ENCODE measurements at places on chromosomes 5 and 9. TPM values are rescaled to one million over a fixed set of nuclear protein-coding genes. Genes with fewer than 3 reads are reported as not detected.

The MEF2C gene
- 11.9 TPM for total RNA-seq

- H3K4me3 ChIP-seq: no peak overlapping the region
- H3K27ac ChIP-seq: no peak overlapping the region
- no peak for DNase-seq
- H3K36me3 ChIP-seq: no peaks in the 10 kb centered on the region
- H3K27me3 ChIP-seq: peaks cover 56% of the 10 kb centered on the region
Measured at GRCh38 chr9:4292781-4293180, 7.1 kb downstream of the GLIS3 start.

The OR4F3 gene
- not detected for total RNA-seq

DNA sequence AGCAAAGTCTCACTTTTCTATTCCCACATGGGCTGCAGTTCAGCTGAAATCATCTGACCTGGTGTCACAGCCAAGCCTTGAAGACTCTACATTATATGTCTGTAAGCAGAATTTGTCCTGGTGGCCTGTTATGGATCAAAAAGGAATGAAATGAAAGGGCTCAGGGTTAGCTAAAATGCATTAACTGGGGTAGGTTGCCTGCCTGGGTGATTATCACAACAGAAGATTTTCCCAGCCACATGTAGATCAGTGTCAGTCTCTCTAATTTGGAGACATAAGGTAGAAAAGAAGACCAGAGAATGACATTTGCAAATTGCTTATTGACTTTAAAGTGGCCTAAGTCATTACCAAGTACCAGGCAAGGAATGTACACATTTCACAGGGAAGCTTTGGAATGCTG, 289.0 kb downstream of the CAAP1 start:
- no peak for DNase-seq
- no peaks in the 10 kb centered on the region for H3K4me1 ChIP-seq
- no peaks in the 10 kb centered on the region for H3K27me3 ChIP-seq
- H3K36me3 ChIP-seq: no peaks in the 10 kb centered on the region
- no peak overlapping the region for H3K27ac ChIP-seq

DNA sequence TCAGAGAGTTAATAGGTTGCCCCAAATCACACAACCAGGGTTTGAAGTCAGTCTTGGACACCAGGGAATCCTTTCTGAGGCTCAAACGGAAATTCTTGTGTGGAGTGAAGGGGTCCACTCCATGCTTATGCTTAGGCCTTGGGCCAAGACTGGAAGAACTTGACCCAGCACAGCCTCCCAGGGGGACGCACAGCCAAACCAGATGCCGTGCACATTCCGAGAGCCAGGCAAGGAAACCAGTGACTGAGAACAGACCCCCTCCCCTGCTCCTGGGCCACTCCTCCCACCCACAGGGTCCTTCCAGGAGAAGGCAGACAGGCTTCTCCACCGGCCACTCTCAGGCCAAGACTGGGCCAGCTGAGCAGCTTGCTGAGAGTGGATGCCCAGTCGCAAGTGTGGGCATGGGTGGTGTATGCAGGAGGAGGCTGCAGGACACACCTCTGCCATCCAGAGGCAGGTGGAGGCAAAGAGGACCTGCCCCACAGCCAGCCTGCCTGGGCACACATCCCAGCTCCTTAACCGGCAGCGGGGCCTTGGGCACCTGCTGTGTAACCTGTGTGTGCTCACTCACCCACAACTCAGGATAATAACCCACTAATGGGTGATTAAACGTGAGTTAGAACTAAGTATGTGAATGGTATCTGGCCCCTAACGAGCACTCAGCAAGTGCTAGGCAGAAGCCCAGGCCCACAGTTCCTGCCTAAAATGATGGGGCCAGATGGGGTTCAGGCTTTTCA, 38.0 kb downstream of the NIPAL4 start:
- peaks cover 29% of the 10 kb centered on the region for H3K4me1 ChIP-seq
- no peak overlapping the region for H3K27ac ChIP-seq
- H3K27me3 ChIP-seq: no peaks in the 10 kb centered on the region

DNA sequence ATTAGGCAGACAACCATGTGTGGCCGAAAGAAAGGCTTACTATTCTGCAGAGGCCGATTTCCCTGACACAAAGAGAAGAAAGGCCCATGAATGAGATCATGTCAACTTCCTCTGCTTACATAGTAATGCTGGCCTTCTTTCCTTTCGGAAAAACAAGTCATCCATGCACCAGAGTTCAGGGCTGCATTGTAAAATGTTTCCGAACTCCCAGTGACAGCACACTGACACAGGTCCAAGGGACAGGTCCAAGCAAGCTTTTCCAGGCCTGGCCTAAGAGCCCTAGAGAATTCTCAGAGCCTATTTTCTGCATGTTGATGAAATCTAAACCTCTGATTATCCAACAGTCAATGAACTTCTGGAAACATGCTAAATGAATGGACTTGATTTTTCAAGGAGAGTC, 140.9 kb downstream of the ZNF608 start:
- H3K36me3 ChIP-seq: no peaks in the 10 kb centered on the region
- DNase-seq: no peak
- H3K27me3 ChIP-seq: no peaks in the 10 kb centered on the region

DNA sequence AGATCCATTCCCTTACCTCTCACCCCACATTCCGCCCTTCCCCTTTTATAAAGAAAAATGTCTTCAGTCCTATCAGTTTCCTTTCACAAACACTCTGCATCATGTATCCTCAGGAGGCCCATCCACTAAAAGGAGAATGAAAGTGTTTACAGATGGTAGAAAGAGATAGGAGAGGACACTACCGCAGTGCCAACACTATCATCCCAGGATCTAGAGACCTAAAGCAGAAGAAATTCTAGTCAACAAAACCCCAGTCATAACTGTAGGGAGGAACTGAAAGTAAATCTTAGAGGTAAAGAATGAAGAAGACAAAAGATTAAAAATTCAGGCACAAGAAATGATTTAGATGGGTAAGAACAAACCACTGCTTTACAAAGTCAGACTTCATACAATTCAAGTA, 114.1 kb downstream of the MLLT3 start:
- H3K27ac ChIP-seq: peak overlapping the region; percentile 92
- peaks cover 53% of the 10 kb centered on the region for H3K4me1 ChIP-seq
- H3K4me3 ChIP-seq: peak overlapping the region; percentile 36
- H3K36me3 ChIP-seq: peaks cover 4% of the 10 kb centered on the region
- no peak for DNase-seq
- no peaks in the 10 kb centered on the region for H3K27me3 ChIP-seq

DNA sequence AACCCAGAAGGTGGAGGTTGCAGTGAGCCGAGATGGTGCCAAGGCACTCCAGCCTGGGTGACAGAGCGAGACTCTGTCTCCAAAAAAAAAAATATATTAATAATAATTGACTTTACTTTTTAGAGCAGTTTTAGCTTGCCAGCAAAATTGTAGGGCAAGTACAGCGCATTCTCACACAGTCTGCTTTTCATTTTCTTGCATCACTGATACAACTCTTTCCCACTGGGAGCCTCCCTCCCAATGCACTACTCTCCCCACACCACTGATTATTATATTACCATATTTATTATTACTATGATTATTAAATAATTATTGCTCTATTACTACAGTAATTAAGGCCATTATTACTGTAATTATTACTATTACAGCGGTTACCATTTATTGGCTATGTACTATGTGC, 212.8 kb downstream of the GNA14 start:
- H3K27me3 ChIP-seq: peaks cover 36% of the 10 kb centered on the region
- H3K4me3 ChIP-seq: no peak overlapping the region
- no peak for DNase-seq
- no peak overlapping the region for H3K27ac ChIP-seq
- peaks cover 4% of the 10 kb centered on the region for H3K4me1 ChIP-seq

DNA sequence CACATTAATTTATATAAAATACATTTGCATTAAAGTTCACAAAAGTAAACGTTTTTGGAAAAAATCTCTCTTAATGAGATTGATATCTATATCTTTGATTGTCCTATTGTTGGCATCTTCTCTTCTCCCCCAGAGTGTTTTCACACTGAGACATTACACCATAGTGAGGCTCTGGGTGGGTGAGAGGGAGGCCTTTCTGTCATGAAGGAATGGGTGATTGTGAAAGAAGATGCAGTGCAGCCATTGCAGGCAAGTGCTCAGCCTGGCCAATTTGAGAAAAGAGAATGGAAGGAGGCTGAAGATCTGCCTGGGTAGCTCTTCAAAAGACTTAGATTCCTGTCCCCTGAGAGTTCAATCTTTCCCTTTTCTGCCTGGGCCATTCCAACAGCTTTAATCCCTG, 140.8 kb downstream of the SLC12A2 start:
- no peak for DNase-seq
- H3K36me3 ChIP-seq: no peaks in the 10 kb centered on the region
- no peaks in the 10 kb centered on the region for H3K4me1 ChIP-seq
- no peak overlapping the region for H3K27ac ChIP-seq

The NEUROG1 gene
- not detected for total RNA-seq

DNA sequence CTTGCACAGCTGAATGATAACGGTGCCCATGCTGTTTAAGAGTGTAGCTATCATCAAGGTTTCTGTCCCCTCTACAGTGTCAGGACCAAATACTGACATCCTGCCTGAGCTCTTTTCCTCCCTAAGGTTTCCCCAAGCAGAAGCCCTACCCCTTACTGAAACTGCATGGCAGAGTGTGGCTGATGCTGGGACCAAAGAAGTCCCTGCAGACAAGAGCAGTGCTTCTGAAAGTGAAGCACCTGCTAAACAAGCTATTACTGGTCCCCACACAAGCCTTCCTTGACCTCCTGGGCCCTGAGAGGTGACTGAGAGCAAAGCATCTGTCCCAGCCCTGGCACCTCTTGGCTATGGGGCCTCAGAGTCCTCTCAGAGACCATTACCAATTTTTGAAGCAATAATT, 56.1 kb downstream of the CFAP90 start:
- peaks cover 83% of the 10 kb centered on the region for H3K27me3 ChIP-seq
- no peaks in the 10 kb centered on the region for H3K36me3 ChIP-seq
- no peaks in the 10 kb centered on the region for H3K4me1 ChIP-seq
- no peak overlapping the region for H3K4me3 ChIP-seq

The RARS1 gene
- total RNA-seq: 57.0 TPM

DNA sequence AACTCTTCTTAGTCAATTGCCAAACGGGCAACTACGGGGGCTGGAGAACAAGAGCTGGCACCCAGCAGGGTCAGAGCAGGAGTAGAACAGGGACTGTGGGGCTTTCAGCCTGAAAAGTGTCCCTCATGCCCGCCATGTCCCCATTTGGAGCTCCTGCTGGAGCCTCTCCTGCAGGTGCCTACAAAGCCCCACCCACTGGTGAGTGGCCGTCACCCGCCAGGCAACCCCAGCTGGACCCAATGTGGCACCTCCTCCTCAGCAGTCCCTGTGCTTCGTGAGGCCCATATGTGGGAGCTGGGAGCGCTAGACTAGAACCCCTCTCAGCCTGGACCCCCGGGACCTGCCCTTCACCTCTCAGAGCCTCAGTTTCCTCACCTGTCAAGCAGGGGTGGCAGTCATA, 40.9 kb downstream of the VAV2 start:
- no peak overlapping the region for H3K27ac ChIP-seq
- peaks cover 15% of the 10 kb centered on the region for H3K4me1 ChIP-seq
- no peak for DNase-seq
- no peaks in the 10 kb centered on the region for H3K27me3 ChIP-seq

DNA sequence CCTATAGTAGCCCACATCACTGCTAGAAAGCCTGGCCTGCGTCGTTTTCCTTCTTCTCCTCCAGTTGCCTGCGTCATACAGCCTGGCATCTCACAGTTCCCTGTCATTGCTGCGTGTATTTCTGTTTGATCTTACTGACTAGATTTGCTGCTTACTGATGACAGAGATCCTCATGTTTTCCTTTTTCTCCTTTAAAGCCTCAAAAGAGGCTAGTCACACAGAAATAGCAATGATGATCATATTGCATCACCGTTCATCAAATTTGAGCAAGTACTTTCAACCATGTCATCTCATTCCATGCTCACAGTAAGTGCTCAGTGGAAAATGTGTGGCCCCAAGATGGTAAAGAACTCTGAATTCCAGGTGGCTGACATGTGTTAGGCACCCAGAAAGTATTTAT, 76.8 kb downstream of the MVB12B start:
- peak overlapping the region; percentile 57 for H3K4me3 ChIP-seq
- H3K27me3 ChIP-seq: no peaks in the 10 kb centered on the region
- H3K36me3 ChIP-seq: peaks cover 2% of the 10 kb centered on the region
- peaks cover 12% of the 10 kb centered on the region for H3K4me1 ChIP-seq

GRCh38 chr5:76174101-76174500, 90.9 kb downstream of the SV2C start:
- no peak for DNase-seq
- peaks cover 21% of the 10 kb centered on the region for H3K4me1 ChIP-seq
- no peak overlapping the region for H3K4me3 ChIP-seq
- peaks cover 4% of the 10 kb centered on the region for H3K27me3 ChIP-seq

DNA sequence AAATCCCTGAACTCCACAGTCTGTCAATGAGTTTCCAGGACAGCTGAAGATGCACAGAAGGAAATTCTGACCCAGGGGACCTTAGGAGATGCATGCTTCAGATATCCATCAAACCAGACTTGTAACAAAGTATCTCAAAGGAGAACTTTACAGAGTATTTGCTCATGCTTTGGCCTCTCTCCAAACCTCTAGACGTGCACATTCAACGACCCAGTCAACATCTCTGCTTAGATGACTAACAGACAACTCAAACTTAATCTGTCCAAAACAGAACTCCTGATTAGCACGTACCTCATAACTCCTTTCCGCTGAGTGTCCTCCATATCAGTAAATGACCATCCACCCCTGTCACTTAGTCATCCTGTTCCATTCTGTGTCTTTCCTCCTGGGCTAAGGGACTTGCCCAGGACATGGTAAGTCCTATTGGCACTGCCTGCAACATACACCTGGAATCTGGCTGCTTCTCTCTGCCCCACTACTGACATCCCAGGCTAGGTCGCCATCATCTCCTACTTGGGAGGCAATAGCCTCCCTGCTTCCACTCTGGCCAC, 107.4 kb downstream of the LMNB1 start:
- no peak overlapping the region for H3K27ac ChIP-seq
- no peaks in the 10 kb centered on the region for H3K27me3 ChIP-seq
- peaks cover 8% of the 10 kb centered on the region for H3K4me1 ChIP-seq
- no peaks in the 10 kb centered on the region for H3K36me3 ChIP-seq
- no peak for DNase-seq

DNA sequence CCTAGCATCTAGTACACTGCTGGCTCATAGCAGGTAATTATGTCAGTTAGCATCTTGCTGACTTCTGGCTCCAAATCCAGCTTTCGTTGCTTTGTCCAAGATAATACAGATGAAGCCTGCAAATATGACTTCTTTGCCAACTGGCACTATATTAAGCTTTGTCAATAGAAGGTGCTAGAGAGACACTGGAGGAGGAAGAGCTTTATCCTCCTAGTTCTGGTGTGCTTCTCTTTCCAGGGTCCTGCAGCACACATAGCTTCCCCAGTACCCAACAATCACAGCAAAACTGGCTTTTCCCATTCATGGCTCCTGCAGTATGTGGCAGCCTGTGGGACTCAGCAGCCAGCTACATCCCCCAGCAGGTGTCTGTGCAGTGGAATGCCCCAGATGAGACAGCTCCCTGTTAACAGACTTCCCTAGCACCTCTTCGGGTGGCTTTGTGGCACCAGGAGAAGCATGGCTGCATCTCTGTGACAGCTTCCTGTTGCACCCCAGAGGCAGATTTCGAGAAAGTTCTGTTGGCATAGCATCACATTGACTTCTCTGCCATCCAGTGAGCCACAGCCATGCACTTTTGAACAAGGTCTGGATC, 147.8 kb downstream of the OXCT1 start:
- H3K4me3 ChIP-seq: no peak overlapping the region
- H3K27me3 ChIP-seq: no peaks in the 10 kb centered on the region
- H3K36me3 ChIP-seq: no peaks in the 10 kb centered on the region
